AG09319 (cell line): ENCODE measurements at places on chromosomes 3 and 15.

GRCh38 chr3:152176241-152176640 is 92.5 kb upstream of the MBNL1 start:
- DNase-seq: no peak

- no peak for DNase-seq
These were observed 5.7 kb downstream of the EXOSC7 start for GRCh38 chr3:44981751-44982150.

- DNase-seq: no peak
These were observed 12.5 kb upstream of the SKIL start for GRCh38 chr3:170344971-170345370.

DNA sequence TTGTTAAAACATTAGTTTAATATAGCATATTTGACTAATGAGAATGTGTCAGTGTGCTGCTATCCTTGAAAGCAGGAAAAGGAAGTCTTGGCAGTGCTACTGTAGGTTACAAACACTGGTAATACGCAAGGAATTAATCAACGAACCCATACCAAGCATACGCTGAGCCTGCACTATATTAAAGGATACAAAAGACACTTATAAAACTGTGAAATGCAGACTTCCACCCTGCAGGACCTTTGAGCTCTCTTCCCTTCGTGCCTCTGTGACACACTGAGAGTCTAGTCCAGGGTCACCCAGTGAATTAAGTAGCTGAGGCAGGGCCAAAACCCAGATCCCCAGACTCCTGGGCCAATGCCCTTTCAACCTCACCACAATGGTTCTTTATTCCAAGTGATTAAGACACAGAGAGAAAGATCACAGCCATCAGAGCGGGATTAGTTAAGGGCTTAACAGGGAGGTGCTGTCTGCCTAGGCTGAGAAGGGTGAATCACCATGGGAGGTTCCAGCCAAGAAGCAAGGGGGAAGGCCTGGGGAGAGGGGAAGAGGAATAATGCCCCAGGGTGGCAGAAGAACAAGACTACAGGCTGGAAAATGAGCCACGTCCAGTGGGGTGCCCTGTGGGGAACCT is 6.8 kb downstream of the ANXA2 start:
- peak; percentile 80 for DNase-seq

GRCh38 chr3:30012941-30013543 is 593.4 kb upstream of the TGFBR2 start:
- DNase-seq: peak; percentile 19

DNA sequence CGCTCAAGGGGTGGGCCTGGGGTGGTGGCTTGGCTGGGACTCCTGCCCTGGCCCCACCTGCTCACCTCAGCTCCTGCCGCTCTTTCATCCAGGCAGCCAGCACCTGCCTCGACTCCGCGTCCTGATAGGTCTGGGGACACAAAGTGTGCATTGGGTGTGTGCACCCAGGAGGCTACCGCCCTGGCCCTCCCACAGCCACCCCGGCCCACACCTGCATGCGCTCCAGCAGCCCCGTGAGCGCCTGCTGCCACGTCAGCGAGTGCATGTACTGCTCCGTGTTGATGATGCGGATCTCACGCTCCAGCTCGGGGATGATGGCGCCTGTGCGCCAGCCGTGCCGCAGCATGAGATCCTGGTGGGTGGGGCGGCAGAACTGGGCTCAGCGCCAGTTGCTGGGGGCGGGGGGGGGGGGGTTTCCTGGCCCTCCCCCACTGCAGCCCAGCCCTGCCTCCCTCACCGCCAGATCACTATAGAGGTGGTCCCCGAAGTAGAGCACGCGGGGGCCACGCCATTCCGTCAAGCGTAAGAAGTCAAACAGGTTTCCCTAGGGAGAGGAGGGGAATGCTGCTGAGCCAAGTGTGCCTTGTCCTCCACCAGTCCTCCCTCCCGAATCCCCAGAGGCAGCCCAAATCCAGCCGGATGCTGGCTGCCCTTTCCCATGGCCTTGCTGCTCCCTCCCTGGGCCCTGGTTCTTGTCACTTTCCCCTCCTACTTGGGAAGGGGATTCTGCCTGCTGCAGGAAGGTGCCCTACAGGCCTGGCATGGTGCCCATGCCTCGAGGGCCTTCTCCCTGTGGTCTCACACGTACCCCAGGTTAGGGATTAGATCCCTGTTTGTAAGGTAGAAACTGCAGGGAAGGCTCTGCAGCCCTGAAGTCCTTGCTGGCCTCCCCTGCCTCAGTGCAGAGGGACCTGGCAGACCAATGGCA is 8.6 kb downstream of the NT5DC2 start:
- DNase-seq: no peak

DNA sequence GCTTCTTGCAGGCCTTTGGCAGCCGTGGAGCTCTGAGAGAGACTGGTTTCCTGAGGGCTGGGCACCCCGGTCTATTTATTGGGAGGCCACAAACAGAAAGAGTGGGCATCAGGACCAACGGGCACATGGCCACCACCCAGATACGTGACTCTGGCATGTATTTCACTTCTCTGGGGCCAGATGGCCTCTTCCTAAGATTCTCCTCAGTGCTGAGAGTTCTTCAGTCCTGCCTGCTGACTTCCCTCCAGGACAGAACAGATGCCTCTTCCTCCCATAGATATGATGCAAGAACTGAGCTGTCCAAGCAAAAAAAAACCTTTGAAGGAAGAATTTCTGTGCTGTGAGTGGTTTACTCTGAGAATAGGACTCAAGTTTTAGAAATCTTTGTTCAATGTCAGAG is 107.7 kb downstream of the IGF2BP2 start:
- DNase-seq: peak; percentile 54

DNA sequence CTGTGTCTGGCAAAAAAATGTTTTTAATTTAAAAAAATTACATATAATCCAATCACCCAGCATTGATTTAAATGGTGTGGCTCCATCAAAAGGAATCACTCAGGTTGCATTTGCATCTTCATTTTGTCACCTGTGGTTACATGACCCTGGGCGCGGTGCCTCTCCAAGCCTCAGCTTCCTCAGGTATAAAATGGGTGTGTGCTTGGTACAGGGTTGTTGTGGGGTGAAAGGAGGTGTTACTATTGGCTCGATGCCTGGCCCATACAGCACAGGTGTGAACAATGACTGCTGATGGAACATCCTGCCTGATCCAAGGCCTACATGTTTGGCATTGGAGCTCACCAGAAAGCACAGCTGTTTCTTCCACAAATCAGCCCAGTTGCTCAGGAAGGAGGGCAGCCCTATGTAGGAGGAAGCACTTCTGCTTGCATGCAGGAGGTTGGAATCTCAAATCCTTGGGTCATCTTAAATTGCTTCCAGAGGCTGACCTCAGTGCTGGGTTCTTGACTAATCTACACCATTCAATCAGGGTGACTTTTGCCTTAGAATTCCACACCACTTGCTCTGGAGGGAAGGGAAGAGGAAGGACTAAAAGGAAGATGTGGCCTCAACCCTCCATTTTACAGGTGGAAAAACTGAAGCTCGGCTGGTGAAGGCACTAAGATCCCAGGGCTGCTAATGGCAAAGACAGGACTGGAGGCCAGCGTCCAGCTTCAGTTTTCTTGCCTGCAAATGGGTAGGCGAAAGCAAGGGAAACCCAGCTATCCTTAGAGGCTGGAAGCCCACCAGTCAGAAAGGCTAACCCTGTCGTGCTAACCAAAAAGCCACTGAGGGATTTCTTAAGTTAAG is 31.7 kb downstream of the BHLHE40 start:
- DNase-seq: peak; percentile 69

DNA sequence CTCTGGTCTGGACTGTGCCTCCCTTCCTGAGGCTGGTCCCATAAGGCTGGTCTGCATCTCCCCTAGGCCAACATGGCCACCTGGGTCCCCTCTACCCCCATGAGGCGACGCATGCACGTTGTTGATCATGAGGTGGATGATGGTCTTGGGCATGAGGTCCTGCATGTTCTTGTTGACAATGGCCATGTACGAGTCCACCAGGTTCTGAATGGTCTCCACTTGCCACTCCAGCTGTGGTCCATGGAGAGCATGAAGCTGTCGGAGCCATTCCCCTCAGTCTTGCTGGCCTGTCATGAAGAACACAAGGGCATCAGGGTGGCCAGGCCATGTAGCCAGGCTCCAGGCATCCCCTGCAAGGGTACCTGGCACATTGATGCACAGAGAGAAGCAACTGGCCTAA is 27.1 kb upstream of the CSPG4 start:
- DNase-seq: no peak

- DNase-seq: no peak
These were observed 47.3 kb upstream of the USP50 start for GRCh38 chr15:50593761-50594160.

DNA sequence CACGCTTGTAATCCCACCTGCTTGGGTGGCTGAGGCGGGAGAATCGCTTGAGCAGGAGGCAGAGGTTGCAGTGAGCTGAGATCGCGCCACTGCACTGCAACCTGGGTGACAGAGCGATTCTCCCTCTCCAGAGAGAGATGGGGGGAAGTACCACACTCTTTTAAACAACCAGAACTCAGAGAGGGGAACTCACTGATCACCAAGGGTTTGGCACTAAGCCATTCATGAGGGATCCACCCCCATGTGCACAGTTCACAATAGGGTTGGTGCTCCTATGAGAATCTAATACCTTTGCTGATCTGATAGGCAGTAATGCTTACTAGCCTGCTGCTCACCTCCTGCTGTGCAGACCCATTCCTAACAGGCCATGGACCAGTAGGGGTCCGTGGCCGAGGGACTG is 51.6 kb downstream of the QTRT2 start:
- no peak for DNase-seq

- DNase-seq: no peak
These were observed 191.1 kb downstream of the PLCH1 start for GRCh38 chr3:155553780-155554179.

- DNase-seq: no peak
These were observed 2.4 kb downstream of the FYTTD1 start for GRCh38 chr3:197752107-197752506.

- DNase-seq: no peak
These were observed 12.2 kb downstream of the CAV3 start for GRCh38 chr3:8745619-8746370.

DNA sequence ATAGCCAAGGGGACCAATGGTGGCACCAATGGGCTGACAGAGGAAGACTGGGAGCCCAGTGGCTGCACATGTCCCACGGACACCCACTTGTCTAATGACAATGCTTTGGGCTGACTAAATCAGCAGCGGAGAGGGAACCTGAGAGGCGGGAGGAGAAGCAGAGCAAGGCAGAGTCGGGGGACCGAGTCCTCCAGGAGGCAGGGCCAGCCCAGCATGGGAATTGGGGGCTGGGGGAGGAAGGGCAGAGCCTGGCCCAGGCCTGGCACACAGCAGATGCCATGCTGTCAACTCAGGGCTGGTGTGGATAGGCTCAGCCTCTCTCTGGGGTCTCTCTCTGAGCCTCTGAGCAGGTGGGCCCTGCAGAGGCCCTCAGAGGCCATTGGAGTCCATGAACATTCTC is 78.4 kb upstream of the KLF13 start:
- DNase-seq: no peak

GRCh38 chr15:67381416-67382045 is 126.9 kb downstream of the IQCH start:
- DNase-seq: no peak

DNA sequence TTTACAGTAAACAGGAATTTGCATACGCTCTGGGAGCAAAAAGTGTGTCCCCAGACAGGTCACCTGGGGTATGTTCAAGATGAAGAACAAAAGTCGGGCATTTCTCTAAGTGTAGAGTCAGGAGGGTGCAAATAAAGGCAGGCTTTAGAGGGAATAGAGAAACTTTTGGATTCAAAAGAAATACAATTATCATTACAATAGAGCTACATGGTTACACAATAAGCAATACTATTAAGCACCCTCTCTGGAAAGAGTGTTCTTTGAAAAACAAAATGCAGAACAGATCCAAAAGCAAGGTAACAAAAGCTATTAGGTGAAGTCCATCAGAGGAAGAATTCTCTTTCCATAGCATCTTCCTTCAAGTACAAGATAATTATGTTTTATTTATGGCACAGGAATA is 679.7 kb downstream of the FHIT start:
- no peak for DNase-seq

DNA sequence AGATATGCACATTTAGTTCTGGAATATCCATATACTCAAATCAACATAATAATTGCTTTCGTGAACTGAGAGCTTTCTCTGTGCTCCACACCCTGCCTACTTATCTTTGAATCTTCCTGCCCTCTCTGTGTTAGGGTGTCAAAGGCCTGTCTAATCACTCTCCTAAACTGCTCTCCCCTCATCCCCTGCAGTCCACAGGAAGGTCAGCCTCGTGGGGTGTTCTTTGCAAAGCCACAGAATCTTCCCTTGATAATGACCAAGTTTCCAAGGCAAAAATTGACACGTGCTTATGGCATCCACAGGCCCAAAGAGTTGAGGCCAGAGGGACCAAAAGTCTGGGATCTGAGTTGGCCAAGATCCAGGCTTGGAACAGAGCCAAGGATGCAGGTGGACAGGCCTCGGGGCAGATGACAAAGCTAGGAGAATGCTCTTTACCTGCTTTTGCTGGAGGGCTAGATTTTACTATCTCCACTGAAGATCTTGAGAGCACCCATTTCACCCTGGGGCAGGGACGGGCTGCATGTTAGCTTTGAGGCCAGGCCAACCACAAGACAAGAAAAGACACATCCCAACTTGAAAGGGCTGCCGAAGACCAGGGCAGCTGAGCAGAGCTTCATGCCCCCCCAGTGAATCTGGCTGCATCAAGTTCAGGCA is 20.4 kb downstream of the BHLHE40 start:
- DNase-seq: no peak

GRCh38 chr3:81650187-81650586 is 111.3 kb downstream of the GBE1 start:
- DNase-seq: no peak

DNA sequence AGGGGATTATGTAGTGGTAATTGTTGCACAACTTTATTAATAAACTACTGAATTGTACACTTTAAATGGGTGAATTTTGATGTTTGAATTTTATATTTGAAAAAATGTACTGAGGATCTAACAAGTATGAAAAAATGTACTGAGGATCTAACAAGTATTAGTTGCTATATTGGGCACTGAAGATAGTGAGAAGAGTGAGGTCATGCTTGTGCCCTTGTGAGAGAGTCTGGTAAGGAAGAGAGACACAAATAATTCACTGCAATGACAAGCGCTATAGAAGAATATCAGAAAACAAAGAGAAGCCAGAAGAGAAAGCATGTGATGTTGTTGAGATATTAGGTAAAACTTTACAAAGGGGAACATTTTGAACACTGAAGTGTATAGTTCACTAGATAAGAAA is 137.6 kb downstream of the DTWD1 start:
- no peak for DNase-seq

DNA sequence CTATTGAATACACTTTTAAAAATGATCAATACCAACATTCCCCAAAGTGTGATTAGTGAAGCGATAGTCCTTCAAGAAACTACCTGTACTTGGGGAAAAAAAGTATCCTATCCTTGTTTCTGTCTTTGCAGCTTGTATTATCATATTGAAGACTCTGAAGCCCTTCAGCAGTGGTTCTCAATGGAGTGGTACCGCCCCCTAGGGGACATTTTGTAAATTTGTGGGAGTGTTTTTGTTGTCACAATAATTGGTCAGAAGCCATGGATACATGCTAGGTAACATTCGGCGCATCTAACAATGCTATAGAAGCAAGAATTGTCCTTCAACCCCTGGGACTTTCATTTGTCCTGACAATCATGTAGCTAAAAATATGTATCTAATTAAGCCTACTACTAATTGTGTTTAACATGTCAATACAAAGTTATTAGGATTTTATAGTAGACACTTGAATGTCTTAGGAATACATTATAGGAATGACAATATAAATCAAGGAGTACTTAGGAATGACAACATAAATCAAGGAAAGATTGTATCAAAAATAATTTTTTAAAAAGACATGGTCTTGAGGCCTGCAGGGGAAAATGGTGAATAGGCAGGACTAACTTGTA is 53.7 kb downstream of the NMD3 start:
- no peak for DNase-seq
